ENCODE measurements at places on chromosomes 4 and X.
A peak's percentile ranks its signal among the peaks of the same experiment; 100 is the strongest.

DNA sequence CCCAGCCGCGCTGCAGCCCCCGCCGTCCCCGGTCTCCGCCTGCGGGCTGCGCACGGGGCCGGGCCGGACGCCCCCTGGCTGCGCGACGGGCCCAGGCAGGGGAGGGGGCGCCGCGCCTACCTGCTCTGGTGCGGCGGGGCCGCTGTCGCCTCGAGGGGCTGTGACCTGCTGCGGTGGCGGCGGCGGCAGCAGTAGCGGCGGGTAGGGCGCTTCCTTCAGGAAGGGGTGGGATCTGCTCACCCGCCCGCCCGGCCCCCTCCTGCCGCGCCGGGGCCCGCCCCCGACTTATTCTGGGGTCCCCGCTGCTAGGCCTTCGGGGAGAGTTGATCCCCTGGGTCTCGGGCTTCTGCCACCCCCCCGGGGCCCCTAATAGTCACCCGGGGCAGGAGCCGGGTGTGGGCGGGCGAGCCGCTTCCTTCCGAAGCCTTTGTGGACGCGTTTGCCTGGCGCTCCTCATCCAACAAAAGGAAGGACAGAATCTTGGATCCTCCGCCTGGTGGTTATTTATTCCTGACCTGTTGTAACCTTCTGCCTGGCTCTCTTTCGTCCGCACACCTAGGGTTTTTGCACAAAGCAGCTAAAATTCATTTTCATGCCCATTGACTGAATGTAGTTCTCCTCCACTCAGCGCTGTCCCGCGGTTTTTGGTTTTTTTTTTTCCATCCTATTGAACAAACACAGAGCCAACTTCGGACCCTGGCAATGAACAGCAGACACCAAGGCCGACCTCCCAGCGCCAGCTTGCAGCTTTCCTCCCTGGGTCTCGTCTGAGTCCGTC is at the start of gene TMEM150C:
Gene TMEM150C, minus strand, starts transcription at position 203 of the 778 bp plus-strand sequence. CDS start 57,331 bp downstream, outside the sequence.
- DNase-seq = peak; percentile 32

GRCh38 chrX:120264341-120264740 is 13.7 kb downstream of the ZBTB33 start:
- no peak for DNase-seq

DNA sequence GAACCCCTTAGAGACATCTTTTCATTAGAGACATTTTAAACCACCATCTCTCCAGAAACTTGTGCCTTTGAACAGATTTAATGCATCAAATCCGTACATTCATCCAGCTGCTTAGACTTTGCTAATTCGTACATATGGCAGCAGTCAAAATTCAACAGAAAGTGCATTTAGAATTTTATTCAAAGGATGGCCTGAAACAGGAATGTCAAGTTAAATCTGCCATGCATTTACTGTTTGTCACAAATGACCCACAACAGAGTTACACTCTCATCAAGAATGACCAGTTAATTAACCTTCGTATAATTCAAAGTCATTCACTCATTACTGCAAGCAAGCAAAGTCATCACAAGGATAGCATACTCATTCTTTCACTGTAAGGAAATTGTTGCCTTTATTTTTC is 284.3 kb downstream of the SLC7A11 start:
- DNase-seq = no peak

GRCh38 chr4:67470871-67471270 is 74.4 kb downstream of the CENPC start:
- DNase-seq = no peak

DNA sequence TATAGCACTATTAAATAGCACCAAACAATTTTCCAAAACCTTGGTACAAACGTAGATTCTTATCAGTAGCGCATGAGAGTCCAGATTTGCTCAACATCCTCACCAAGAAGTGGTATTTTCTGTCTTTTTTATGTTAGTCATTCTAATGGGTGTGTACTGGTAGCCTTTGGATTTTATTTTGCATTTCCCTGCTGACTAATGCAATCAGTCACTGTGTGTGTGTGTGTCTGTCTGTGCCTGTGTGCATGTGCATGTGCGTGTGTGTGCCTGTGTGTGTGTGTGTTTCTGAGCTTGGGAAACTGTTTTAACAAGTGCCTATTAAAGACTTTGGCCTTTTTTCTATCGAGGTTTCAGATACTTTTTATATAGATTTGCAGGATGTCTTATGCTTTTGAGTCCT is 82.2 kb upstream of the MAGEA10 start:
- no peak for DNase-seq

- no peak for DNase-seq
Measured at GRCh38 chr4:23105759-23106370, 413.1 kb downstream of the GBA3 start.

Measured in stimulated activated CD8-positive, alpha-beta memory T cell treated with anti-CD3 and anti-CD28 coated beads, Interleukin-4, amount 100 ng/mL, for 48 hours (primary cell).